NCI-H1092 treated with DMSO at 0.1 percent for 48 hours (cell line): ENCODE measurements at places on chromosomes 1 and 21.

- DNase-seq: peak; percentile 50
Measured at GRCh38 chr1:26915204-26915842, 1.5 kb upstream of the NR0B2 start.

GRCh38 chr1:94636624-94637023, 95.1 kb upstream of the F3 start:
- no peak for DNase-seq

DNA sequence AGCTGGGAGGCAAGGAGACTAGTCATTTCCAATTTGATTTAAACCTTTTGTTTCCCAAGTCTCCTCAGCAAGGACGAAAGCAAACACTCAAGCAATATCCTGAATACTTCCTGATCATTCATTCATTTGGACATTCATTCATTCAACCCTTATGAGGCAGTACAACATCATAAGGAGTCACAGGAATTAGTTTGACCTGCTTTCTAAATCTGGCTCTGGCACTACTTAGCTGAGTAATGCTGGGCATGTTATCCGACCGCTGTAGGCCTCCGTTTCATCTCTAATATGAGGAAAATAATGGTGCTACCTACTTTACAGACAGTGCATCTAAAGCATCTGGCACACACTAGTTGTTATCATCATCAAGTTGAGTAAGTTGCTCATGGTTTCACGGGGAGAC, 11.7 kb downstream of the FAM78B start:
- DNase-seq: no peak

DNA sequence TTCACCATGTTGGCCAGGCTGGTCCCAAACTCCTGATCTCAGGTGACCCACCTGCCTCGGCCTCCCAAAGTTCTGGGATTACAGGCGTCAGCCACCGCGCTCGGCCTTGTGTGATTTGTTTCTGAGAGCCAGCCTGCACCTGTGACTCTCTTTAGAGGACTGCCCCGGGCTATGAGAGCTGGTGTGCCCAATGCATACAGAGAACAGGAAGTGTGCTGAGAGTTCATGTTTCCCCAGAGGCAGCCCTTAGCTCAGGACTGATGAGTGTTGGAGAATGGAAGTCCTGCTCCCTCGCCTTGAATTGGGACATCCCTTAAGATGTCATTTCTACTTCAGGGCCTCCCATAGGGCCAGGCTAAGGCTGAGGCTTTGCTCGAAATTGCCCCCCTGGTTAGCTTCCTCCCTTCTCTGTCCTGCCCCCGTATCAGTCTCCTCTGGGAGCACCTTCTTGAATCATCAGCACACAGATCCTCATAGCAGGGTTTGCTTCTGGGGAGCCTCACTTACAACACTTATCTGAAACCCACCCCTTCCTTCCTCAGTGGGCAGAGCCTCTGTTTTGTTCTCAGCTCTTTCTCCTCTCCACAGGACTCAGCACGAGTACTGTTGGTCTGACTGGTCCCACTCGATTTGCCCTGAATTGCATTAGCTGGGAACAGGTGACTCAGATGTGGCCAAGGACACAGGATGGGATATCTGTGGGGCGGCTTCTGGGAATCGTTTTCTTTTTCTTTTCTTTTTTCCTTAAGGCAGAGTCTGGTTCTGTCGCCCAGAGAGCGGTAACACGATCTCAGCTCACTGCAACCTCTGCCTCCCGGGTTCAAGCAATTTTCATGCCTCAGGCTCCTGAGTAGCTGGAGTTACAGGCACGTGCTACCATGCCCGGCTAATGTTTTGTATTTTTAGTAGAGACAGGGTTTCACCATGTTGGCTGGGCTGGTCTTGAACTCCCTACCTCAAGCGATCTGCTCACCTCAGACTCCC, 80.1 kb downstream of the UBIAD1 start:
- DNase-seq: peak; percentile 47

- DNase-seq: no peak
Measured at GRCh38 chr1:205840146-205840923, 9.6 kb downstream of the PM20D1 start.
